ENCODE measurements at places on chromosomes 16 and 17. TPM values are rescaled to one million over a fixed set of nuclear protein-coding genes. Genes with fewer than 3 reads are reported as not detected.

FBXW10B gene
- polyA plus RNA-seq: 0.97 TPM

HAS3 gene
- 4.9 TPM for polyA plus RNA-seq

ETV4 gene
- polyA plus RNA-seq: 40.9 TPM

SOCS1 gene
- 5.7 TPM for polyA plus RNA-seq

KRT17 gene
- 4.0 TPM for polyA plus RNA-seq

TBX6 gene
- polyA plus RNA-seq: 1.1 TPM
